B cell (primary cell): ENCODE measurements at places on chromosomes 2 and 18.

GRCh38 chr2:80519121-80519643 lies 214.6 kb upstream of the LRRTM1 start:
- DNase-seq = no peak

GRCh38 chr2:1505031-1505441 lies 91.8 kb downstream of the TPO start:
- DNase-seq = no peak

- no peak for DNase-seq
These were observed 261.3 kb downstream of the MBD5 start for GRCh38 chr2:148282201-148282600.

DNA sequence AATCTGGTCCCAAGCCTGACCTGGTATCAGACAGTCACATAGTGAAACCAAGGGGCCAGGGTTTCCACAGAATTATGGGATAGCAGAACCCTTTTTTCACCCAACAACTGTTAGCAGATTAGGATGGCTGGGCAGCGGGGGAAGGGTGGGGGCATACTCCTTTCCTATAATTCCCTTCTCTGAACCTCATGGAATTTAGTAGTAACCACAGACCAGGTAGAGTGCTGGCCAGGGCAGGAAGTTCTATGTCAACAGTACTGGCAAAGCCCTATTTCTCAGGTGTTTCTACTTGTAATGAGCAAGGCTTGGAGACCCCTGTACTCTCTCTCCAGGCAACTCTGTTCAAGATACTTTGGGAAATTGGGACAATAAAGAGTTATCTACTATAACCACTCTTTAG lies 174.6 kb downstream of the THADA start:
- no peak for DNase-seq

GRCh38 chr2:39437522-39438296 lies 624 bp upstream of the MAP4K3 start:
- DNase-seq = peak; percentile 61

DNA sequence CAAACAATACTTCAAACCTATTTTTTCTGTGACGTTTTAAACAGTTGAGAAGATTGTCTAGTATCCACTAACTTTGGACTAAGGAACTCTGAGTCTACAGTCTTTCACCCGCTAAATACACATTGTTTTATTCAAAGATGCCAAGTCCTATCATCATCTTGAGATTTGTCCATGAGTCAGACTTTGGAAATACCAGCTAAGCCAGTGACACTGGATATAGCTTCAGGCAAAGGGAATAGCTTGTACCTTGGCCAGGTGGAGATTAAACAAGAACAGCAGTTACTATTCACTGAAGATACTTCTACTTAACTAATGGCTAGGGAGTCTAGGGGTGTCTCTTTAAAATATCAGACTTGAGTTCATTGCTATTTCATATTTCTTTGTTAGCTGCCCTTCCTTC lies 137.5 kb downstream of the COMMD1 start:
- no peak for DNase-seq

DNA sequence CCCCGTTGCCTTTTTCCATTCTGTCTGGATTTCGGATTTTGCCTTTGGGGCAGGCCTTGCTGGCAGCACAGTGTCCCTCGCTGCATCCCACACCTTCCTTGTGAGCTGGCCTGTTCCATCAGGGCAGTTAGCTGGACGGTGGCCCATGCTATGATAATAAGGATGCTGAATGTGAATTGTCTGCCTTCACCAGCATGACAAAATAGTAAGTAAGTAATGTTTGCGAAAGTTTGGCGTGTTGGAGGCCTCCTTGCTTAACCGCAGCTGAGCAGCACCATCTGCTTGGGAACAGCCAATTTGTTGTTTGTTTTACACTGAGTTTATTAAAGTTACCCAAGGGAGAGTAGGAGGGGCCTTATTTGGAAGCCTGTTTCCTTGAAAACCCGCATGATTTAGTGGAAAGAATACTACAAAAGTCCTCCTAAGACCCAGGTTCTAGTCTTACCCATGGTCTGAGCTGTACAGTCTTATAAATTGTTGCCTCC lies 469.7 kb upstream of the FANCL start:
- DNase-seq = no peak

DNA sequence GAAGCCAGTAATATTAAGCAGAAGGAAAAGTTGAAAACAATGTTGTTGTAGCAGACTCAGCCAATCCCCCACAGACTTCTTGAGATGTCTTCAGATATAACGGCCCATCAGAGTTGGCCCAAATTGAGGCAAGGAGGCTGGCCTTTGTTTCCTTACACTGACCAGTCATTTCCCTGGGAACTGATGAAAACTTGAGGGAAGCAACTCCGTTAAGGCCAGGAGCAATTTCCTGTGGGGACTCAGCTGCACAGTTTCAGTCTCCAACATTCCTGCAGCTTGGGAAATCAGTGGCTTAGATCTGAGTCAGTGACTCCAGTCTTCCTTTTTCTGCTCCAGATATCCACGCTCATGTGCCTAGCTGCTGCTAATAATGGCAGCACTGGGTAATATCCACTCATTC lies 75.7 kb downstream of the FTCDNL1 start:
- no peak for DNase-seq

GRCh38 chr18:22303927-22304326 lies 113.8 kb downstream of the CTAGE1 start:
- no peak for DNase-seq

GRCh38 chr2:195214072-195214471 lies 443.0 kb upstream of the SLC39A10 start:
- no peak for DNase-seq
